Ammon's horn (tissue), 1 donor: ENCODE measurements at places on chromosomes 16 and 17.

DNA sequence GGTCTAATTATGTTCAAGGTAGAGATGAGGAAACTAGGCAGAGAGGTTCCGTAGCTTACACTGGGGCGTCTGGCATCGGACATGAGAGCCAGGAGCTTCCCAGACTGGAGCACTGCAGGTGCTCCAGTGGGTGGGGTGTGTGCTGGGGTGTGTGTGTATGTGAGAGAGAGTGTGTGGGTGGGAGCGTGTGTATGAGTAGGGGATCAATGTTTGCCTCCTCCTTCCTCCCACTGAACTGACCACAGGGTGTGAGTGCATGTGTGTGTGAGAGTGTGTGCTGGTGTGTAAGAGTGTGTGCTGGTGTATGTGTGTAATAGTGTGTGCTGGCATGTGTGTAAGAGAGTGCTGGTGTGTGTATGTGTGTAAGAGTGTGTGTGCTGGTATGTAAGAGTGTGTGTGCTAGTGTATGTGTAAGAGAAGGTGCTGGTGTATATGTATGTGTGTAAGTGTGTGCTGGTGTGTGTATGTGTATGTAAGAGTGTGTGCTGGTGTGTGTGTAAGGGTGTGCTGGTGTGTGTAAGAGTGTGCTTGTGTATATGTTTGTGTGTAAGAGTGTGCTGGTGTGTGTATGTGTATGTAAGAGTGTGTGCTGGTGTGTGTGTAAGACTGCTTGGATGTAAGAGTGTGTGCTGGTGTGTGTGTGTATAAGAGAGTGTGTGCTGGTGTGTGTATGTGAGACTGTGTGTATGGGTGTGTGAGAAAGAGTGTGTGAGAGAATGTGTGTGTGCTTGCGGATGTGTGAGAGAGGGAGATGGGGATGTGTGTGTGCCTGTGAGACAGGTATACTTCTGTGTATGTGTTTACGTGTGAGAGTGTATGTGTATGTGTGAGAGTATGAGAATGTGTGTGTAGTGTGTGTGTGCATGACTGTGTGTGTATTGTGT lies 139.9 kb downstream of the MRM1 start:
- DNase-seq, result no peak

GRCh38 chr17:81740395-81740961 lies 28.4 kb downstream of the SLC25A10 start:
- no peak for DNase-seq

DNA sequence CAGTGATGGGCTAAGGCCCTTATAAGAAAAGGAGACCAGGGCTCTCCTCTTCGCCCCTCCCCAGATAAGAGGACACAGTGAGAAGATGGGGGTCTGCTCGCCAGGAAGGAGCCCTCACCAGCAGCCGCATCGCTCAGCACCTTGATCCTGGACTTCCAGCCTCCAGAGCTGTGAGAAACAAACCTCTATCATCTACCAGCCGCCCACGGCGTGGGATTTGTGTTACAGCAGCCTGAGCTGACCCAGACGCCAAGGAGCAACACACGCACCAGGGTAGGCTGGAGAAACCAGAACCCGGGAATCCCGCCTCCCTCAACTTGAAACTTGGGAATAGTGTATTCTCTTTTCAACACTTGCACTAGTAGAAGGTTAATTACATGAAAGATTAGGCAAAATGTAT lies 4.2 kb upstream of the ZG16B start:
- no peak for DNase-seq

DNA sequence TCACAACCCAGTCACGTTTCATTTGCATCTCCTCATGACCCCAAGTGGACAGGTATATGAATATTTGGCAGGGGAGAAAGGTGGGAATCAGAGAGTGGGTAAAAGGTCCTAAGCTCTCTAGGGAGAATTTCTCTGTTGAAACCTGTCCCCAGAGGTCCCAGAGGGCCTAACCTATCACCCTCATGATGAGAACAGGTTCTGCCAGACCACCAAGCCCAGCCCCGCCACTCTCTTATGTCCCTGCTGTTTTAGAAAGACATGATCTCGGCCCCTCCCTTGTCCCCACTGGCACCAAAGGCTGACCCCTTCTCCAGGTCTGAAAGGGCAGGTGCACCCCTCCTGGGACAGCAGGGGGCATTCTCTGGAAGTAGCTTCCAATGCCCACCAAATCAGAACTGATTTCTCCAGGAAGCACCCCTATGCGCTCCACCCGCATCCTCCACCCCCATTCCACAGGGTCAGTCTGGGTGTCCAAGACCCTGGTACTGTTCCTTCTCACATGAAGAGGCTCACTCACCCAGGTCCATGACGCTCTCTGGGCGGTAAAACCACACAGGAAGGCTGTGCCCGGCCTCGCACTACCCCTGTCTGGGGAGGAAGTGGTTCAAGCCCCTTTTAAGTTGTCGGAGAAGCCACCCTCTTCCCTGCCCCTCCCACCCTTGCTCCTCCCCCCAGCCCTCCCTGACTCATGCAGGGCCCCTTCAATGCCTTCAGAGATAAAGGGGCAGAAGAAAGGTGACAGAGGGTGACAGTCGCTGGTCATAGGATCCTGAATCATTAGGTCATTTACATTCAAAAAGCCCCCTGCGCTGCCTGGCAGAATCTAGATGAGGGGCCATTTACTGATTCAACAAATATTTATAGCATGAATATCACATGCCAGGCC lies at the start of gene CCR7:
TSS of gene CCR7 (minus strand) at position 590 of the 886 bp plus-strand sequence. CDS start at position 527, 63 bp downstream.
- no peak for DNase-seq

GRCh38 chr16:70594569-70594968 lies 51.8 kb upstream of the IL34 start:
- DNase-seq, result no peak
